ENCODE measurements at places on chromosomes 16 and 17.

- no peak for DNase-seq
Observed at GRCh38 chr17:2695243-2695960, 16.2 kb downstream of the CLUH start.

- DNase-seq, result no peak
Observed at GRCh38 chr16:24807301-24807700, 38.5 kb upstream of the SLC5A11 start.

DNA sequence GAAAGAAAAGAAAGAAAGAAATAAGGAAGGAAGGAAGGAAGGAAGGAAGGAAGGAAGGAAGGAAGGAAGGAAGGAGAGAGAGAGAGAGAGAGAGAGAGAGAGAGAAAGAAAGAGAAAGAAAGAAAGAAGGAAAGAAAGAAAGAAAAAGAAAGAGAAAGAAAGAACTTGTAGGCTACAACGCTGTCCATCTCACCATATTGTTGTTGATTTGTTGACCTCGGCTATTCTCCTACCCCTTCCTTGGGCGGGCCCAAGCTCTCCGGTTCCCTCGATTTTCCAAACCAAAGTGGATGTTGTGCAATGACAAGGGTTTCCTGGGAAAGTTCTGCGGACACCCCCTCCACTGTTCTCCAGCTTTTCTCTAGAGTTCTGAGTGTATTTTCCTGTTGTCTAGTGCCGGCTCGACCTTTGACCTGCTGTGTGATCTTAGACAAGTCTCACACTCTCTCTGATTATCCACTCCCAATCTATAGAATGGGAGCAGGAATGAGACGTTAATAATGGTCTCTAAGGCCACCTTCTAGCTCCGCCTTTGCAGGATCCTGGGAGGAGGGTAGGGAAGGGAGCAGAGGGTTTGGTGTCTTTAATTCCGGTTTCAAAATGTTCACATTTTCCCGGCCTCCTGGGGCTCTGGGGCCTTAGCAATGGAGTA is 1.6 kb downstream of the IRX6 start:
- DNase-seq, result no peak

GRCh38 chr17:36085765-36086164 is 4.2 kb downstream of the CCL3 start:
- no peak for DNase-seq

GRCh38 chr17:39239640-39240314 is 14.0 kb upstream of the STAC2 start:
- DNase-seq, result peak; percentile 68

DNA sequence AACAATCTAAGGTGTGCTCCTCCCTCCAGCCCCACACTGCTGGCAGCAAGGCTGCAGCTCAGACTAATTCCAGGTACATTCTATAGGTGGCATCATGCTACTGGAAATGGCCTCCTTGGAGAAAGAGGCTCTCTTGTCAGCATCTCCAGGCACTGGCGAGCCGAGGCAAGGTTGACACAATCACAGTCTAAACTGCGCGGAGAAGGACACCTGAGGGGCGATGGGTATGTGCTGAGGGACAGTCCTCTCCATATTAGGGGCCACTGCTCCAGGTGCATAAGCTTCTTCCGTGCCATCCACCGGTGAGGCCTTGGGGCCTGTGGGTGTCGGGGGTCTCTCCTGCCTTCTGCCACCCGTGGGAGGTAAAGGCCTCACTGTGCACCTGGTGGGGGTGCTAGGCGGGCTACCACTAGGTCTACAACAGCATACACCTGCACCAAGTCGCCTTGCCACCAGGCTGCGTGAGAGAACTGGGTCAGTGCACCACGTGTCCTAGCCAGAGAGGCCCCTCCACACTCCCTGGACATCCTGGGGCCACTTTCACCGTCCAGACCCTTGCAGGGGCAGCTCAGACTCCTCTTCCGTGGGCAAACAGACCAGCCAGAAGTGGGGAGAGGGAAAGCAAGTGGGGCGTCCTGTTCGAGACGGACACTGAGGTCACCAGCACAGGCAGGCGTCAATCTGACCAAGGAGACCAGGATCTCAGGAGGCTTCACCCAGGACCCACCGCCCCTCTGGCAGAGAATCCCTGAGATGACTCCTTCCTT is 12.1 kb upstream of the CBX8 start:
- DNase-seq, result no peak

DNA sequence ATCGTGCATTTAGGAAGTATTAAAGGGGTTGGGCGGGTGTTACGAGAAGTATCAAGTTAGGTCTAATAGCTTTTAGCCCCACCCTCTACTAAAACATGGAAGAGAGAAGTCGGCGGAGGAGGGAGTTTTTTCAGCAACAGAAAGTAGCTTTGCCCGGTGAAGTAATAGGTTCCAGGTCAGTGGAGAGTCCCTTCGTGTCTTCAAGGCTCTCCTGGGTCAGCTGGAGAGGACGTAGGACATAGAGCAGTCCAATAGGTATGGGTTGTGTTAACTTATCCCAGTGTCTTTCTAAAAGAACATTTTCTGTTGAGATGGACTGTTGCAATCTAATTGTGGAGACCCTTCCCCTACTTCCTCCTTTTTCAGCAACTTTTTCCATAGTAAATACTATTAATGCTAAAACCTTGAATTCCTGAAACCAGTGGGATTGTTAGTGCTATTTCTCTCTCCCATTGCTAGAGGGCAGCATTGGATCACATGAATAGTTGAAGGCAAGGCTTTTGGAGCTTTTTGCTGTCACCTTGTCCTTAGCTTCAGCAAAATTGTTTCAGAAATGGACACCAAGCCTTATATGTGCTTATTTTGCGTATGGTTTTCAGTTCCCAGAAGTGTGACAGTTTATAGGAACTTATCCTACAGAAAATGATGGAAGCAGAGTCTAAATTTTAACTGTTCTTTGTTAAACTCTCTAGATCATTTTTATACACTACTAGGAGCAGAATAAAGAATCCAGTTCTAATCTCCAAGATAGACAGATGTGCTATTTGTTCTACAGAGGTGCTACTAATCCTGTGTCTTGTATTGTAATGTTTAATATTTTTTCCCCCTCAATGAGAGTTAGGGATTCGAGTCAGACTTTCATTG is 38.4 kb downstream of the UTP18 start:
- no peak for DNase-seq

- DNase-seq, result no peak
Observed at GRCh38 chr16:81713796-81714195, 65.3 kb upstream of the PLCG2 start.

GRCh38 chr17:7755095-7755890 is 37.7 kb downstream of the DNAH2 start:
- DNase-seq, result no peak

GRCh38 chr17:76199469-76199868 is 40.8 kb downstream of the RNF157 start:
- DNase-seq, result peak; percentile 37

All from activated CD4-positive, alpha-beta T cell treated with anti-CD3 and anti-CD28 coated beads for 24 hours (primary cell).